ENCODE measurements at places on chromosomes 6 and 20. TPM values are rescaled to one million over a fixed set of nuclear protein-coding genes. Genes with fewer than 3 reads are reported as not detected.

DNA sequence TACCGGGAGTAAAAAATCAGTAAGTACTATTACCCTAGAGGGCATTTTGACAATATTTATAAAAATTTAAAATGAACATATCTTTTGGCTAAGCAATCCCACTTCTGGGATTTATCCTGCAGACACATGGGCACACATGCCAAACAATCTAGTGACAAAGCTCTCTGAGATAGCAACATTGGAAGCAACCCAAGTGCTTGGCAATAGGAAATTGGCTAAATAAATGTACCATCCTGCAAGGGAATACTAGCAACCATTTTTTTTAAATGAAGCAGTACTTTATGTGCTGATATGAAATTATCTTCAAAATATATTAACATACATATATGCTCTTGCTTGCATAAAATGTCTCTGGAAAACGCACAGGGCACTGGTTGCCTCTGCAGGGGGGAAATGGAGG lies 133.8 kb downstream of the SNX5 start:
- DNase-seq = no peak

GRCh38 chr6:168126566-168127383 lies 47.8 kb upstream of the FRMD1 start:
- no peak for DNase-seq

Gene C20orf144
- 0.34 TPM for polyA plus RNA-seq

Gene CASS4
- polyA plus RNA-seq = 1.2 TPM

Gene IL17F
- 0.55 TPM for polyA plus RNA-seq

Measured in large intestine (tissue), 12 donors.